Dermis microvascular lymphatic vessel endothelial cell (primary cell): ENCODE measurements at places on chromosomes 3 and 15. TPM values are rescaled to one million over a fixed set of nuclear protein-coding genes. Genes with fewer than 3 reads are reported as not detected.

DNA sequence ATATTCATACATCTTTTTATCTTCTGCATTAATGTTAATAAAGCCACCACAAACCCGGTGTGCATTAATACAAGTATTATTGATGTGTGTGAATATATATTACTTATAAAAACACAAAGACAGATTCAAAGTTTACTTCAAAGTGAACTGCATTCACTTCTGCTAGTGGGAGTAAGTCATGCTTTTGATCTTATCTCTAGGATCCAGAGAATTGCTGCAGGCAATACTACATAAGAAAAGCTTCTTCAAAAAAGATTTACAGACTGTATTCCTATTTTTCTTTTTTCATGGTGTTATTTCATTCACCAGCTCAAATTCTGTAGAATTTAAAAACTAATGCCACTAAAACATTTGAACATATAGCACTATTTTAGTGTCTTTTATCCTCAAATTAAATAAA lies 87.5 kb upstream of the CBLB start:
- no peak for DNase-seq

- no peak for DNase-seq
Measured at GRCh38 chr3:16932877-16933276, 48.1 kb downstream of the PLCL2 start.

DNA sequence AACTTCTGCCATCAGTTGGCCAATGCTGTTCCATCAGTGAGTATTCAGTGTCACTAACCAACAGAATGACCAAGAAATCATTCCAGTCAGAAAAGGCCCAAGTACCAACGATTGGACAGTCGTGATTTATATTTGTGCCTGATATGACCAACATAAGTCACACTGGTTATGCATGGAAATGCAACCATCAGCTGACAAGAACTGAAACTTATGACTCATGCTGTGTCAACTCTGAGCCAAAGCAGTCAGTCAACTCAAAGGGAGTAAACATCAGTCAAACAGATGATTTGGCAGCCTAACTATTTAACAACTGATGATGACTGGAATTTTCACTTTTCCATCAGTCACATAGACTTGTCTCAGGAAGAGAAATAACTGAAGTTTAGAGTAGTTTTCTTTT lies 142.4 kb downstream of the ANXA2 start:
- peak; percentile 29 for DNase-seq

Gene CLDN16
- not detected in 2 replicates for total RNA-seq

DNA sequence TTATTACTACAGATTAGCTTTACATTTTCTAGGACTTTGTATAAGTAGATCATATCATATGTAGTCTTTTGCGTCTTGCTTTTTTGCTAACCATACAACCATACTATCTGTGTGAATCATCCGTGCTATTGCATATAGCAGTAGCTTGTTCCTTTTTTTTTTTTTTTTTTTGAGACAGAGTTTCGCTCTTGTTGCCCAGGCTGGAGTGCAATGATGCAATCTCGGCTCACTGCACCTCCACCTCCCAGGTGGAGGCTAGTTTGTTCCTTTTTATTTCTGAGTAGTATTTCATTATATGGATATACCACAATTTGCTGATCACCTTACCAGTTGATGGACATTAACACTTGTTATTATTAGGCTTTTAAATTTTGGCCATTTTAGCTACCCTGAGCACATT lies 54.5 kb upstream of the TBL1XR1 start:
- no peak for DNase-seq

Gene ERICH6
- total RNA-seq, result under 0.01 TPM in 2 replicates

- peak; percentile 45 for DNase-seq
Measured at GRCh38 chr15:60426870-60427508, 29.2 kb upstream of the ANXA2 start.
